ENCODE measurements at places on chromosomes 12 and 14.

DNA sequence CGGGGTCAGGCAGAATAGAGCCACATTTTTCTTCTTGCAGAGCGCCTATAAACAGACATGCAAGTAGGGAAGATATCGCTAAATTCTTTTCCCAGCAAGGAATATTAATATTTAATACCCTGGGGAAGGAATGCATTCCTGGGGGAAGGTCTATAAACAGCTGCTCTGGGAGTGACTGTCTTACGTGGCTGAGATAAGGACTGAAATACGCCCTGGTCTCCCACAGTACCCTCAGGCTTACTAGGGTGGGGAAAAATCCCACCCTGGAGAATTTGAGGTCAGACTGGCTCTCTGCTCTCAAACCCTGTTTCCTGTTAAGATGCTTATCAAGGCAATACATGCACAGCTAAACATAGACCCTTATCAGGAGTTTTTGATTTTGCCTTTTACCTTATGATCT, 262.3 kb downstream of the CEP128 start:
- DNase-seq, result no peak

DNA sequence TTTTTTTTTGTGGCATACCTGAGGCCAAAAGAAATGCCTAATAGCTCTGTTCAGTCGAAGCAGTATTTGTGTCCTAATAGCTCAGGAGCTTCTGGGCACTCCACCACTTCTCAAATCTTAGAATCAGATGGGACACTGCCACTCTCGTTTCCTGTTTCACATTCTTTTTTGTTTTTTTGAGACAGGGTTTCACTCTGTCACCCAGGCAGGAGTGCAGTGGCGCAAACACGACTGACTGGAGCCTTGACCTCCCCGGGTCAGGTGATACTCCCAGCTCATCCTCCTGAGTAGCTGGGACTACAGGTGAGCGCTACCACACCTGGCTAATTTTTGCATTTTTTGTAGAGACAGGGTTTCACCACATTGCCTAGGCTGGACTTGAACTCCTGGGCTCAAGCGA, 52.7 kb downstream of the SPPL3 start:
- DNase-seq, result no peak

DNA sequence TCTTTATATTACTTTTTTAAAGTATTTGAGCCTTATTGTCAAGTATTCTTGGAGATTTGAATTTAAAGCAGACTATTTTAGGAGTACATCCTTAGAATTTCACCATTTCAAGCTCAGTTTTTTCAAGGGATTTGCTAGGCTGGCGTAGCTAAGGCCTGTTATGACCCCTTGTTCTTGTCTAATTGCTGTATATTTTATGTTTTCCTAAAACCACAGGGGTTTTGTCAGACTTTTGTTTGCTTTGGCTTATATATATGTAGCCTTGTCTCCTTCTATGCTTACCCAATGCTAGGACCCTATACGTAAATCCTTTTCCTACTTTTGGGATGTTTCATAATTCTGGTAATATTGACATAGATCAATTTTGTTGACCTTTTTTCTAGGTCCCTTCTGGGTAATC, 147.0 kb upstream of the SYT10 start:
- no peak for DNase-seq

- DNase-seq, result no peak
Observed at GRCh38 chr12:26928661-26929060, 9.1 kb downstream of the INTS13 start.

GRCh38 chr12:62522984-62523383, 56.4 kb downstream of the MON2 start:
- DNase-seq, result no peak

- DNase-seq, result no peak
Observed at GRCh38 chr14:59359431-59360124, 105.6 kb downstream of the GPR135 start.

GRCh38 chr12:78566456-78566855, 298.1 kb upstream of the SYT1 start:
- DNase-seq, result no peak

- DNase-seq, result no peak
Observed at GRCh38 chr14:37988472-37988871, 219.2 kb upstream of the SSTR1 start.

DNA sequence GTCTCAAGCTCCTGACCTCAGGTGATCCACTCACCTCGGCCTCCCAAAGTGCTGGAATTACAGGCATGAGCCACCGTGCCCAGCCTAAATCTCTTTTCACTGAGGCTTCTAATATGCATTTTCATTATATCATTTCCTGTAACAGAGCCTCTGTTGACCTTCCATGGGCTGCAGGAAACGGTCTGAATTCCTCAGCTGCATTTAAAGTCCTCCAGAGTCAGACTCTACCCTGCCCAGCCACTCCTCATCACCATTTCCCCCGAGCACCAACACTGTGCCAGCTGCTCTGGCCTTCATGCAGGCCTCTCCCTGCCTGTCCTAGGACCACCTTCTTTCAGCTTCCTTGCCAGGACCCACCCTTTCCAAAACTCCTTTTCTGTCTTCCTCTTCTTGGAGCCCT, 9.8 kb upstream of the NFKBIA start:
- DNase-seq, result no peak

GRCh38 chr12:101969-102878, 35.7 kb downstream of the IQSEC3 start:
- DNase-seq, result no peak

DNA sequence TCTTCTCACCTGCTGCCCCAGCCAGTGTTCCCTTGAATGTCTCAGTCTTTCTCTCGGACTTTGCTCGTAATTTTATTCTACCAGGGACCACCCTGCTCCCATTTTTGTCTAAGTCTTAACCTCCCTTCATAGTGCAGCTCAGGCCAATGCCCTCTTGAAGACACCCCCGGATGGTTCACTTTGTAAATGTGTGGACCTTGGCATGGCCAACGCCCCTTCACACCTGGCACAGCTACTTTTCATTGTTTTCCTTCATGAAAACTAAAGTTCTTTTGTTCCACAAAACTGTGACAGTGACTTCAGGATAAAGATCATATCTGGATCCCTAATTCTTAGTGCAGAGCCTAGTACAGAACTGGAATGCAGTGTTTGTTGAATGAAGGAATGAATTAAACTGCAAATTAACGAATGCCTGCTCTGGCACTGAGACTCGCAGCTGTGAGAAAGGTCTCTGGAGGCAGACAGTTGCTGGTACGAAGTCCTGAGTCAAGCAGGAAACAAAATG, 3.5 kb upstream of the RNASE4 start:
- no peak for DNase-seq

DNA sequence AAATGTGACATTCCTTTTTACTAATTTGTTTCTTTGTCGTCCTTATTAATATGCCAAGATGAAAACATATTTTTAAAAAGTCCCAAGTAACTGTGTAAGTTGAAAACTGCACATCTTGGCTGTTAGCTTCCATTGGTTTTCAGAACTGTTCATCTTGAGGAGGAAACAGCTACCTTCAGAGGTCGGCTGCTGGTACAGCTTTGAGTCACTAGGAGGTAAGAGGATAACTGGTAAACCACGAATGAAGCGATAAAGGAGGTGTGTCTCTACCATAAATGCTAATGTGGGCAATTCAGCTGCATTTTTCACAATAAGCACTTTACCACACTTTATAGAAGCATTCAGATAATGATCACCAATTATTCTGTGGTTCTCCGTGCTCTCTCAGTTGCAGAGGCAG, 137.5 kb upstream of the KRAS start:
- DNase-seq, result no peak

GRCh38 chr14:64987438-64987767, 708 bp downstream of the FNTB start:
- DNase-seq, result no peak

GRCh38 chr14:100364403-100364802, 41.3 kb downstream of the SLC25A47 start:
- no peak for DNase-seq

- DNase-seq, result no peak
Observed at GRCh38 chr14:27427796-27428195, 830.0 kb upstream of the NOVA1 start.

DNA sequence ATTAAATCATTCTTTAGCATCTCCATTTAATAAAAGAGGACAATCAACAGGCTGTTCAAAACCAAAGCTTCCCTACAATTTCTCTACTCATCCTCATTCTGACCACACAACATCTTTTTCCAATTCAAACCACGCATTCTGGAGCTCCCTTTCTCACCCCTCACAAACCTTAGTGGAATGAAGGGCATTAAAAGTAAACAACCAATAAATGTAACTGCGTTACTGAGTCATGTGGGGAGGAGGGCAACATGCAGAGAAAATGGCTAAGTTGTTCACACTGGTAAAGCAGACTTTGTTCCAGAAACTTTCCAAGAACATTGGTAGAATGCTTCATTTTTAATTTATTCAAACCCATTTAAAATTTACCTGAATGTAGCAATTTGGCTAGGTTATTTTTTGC, 19.6 kb downstream of the SOX5 start:
- DNase-seq, result no peak

GRCh38 chr14:53888535-53889386, 67.9 kb downstream of the BMP4 start:
- no peak for DNase-seq

DNA sequence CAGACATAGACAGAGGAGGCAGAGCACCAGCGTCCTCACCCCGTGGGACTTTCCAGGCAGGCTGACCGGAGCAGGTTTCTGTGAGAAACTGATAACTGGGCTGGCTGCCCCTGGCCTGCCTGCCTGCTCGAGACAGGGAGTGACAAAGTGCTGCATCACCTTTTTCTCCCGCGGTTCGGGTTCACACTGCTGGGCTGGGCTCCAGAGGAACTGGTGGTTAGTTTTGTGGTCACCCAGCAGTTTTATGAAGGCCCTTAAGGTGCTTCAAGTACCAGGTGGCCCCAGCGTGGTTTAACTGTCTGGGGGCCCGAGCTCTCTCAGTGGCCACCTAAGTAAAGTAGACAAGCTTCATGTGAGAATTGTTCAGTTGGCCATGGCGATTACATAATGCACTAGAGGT, 1073.6 kb downstream of the BCL11B start:
- no peak for DNase-seq

DNA sequence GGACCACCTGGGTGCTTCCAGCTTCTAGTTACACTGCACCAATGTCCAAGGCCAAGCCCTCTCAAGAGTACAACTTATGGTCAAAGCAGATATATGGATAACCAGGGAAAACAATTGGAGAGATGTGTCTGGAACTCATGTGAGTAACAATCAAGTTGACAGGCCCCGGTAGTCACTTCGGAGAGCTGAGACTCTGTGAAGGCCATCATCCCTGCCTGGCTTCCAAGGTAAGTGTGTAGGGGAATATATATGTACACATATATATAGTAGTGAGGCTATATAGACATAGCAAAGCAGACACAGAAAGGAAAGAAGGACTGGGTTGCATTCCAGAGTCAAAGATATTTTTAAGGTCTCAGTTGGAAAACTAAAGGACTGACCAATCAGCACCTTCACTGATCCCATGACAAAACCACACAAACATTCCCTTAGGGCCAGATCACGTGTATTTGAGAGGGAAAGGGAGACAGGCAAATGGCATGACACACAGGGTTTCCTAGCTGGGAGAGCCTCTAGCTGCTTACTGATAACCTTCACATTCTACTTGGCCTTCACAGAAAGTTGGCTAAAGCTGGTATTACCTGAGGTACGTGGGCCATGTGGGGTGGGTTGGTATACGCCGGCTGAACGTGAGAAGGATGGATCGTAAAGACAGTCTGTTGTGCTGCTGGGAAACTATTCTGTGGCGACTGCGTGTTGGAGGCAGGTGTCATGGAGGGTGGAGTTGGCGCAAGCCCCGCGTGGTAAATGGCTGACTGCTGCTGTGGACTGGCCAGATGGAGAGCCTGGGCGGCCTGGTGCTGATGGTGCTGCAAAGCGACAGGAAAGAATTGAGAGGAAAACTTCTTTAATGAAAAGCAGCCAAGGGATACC, 50.0 kb downstream of the SH2B3 start:
- DNase-seq, result no peak

DNA sequence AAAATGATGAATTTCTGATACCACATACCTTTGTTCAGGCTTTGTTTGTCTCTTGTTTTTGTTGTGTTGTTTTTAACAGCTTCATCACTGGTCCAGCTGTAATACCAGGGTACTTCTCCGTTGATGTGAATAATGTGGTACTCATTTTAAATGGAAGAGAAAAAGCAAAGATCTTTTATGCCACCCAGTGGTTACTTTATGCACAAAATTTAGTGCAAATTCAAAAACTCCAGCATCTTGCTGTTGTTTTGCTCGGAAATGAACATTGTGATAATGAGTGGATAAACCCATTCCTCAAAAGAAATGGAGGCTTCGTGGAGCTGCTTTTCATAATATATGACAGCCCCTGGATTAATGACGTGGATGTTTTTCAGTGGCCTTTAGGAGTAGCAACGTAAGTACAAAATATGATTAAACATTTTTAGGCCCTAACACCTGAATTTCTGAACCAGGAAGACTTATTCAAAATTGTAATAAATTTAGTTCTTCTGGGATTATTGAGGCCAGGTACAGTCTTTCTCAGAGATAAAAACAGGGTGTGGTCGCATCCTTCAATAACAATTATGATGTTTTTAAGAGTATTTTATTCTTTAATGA, 22.4 kb downstream of the RXYLT1 start:
- no peak for DNase-seq

GRCh38 chr14:30375296-30375892, 183.6 kb upstream of the G2E3 start:
- peak; percentile 57 for DNase-seq

All from activated naive CD4-positive, alpha-beta T cell treated with anti-CD3 and anti-CD28 coated beads, Interleukin-2, amount 50 U/mL, for 16 hours (primary cell).